Activated CD8-positive, alpha-beta T cell treated with anti-CD3 and anti-CD28 coated beads for 36 hours (primary cell): ENCODE measurements at places on chromosomes 5 and 9. TPM values are rescaled to one million over a fixed set of nuclear protein-coding genes. Genes with fewer than 3 reads are reported as not detected.

SLC6A19 gene
- total RNA-seq: not detected

CFAP157 gene
- total RNA-seq: not detected

PCDHA9 gene
- total RNA-seq: not detected

CMBL gene
- 1.2 TPM for total RNA-seq

ODF2 gene
- 79.3 TPM for total RNA-seq

DBH gene
- not detected for total RNA-seq

TOR4A gene
- total RNA-seq: 2.9 TPM

GARNL3 gene
- total RNA-seq: 3.8 TPM

CCDC69 gene
- 34.5 TPM for total RNA-seq

IFNB1 gene
- 0.87 TPM for total RNA-seq

ECM2 gene
- total RNA-seq: not detected

OCLN gene
- 1.0 TPM for total RNA-seq

ORM2 gene
- total RNA-seq: not detected

FBXL7 gene
- not detected for total RNA-seq

IGFBPL1 gene
- total RNA-seq: not detected

RBM22 gene
- 59.7 TPM for total RNA-seq

FREM1 gene
- not detected for total RNA-seq
